Testis (tissue), 5 donors: ENCODE measurements at places on chromosomes 12 and 14.

DNA sequence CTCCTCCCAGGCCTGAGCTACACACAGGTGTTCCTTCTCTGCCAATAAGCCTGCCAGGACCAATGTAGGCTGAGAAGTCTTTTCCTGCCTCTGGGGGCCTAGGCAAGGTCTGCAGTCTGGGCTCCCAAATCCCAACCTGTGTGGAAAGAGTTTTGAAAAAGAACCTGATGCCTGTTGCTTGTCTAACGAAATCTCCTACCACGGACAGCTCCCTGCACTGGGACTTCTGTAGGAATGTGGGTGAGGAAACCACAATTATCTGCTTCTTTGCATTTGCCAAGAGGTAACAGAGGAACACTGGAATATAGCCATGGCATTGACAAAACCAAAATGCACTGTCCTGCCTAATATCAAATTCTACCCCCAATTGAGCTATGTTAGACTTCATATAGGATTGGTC, 877.0 kb upstream of the TMEM132C start:
- DNase-seq = peak; percentile 21

- DNase-seq = peak; percentile 41
Measured at GRCh38 chr12:50734409-50735263, 29.3 kb upstream of the ATF1 start.

GRCh38 chr12:76374386-76375020, 26.3 kb upstream of the BBS10 start:
- no peak for DNase-seq

GRCh38 chr14:65686761-65687160, 274.2 kb downstream of the FUT8 start:
- no peak for DNase-seq

GRCh38 chr14:51333901-51334521, 94.0 kb downstream of the TMX1 start:
- DNase-seq = no peak

GRCh38 chr12:27534060-27534764, 10.2 kb downstream of the PPFIBP1 start:
- no peak for DNase-seq

DNA sequence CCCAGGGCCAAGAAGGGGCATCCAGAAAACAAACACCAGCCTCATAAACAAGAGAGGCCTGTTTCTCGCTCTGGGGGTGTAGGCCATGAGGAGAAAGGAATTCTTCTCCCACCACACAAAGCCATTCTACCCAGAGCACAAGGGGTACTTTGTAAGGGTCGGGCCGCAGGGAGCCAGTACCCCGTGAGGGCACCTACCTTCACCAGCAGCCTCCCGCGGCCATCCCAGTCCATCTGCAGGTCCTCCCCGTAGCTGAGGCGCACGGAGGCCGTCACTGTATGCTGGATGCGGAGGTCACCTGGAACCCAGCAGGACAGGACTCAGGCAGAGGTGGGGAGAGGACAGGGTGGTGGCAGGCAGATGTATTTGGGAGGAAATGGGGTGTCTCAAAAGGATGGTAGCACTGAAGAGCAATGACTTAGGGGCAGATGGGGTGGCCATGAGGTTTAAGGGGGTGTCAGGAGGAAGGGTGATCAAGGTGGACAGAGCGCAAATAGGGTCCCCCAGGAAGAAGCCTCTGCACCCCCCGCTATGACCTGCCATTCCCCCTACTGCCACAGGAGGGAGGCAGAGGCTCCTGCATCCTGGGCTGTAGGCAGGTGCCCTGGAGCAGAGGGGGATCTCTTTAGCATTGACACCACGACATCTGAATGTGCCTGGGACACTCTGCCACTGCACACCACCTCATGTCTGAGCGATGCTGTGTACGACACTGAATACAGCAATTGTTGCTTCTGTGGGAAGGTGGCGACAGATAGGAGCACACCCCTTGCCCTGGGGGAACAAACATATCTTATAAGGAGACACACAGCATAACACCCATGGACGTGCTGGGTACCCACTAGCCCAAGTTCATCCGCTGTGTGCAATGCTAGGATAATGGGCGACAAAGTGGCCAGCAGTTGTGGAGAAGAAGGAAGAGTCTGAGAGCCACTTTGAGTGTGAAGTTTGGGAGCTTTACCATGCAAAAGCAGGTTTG, 61.4 kb downstream of the VWF start:
- peak; percentile 58 for DNase-seq

GRCh38 chr14:94473666-94474410, 2.2 kb downstream of the SERPINA9 start:
- DNase-seq = no peak

- no peak for DNase-seq
Measured at GRCh38 chr12:30902001-30902400, 24.5 kb upstream of the TSPAN11 start.

- DNase-seq = no peak
Measured at GRCh38 chr12:78457938-78458337, 406.6 kb upstream of the SYT1 start.
